AG09309 (cell line): ENCODE measurements at places on chromosomes 13 and 19.

GRCh38 chr13:99416411-99417121 is 84.7 kb upstream of the TM9SF2 start:
- DNase-seq, result no peak

- no peak for DNase-seq
Measured at GRCh38 chr19:18718015-18718526, 34.6 kb downstream of the CRTC1 start.

GRCh38 chr19:45451131-45451849 is 16.5 kb upstream of the FOSB start:
- no peak for DNase-seq

GRCh38 chr19:13978351-13979243 is 26.3 kb downstream of the DCAF15 start:
- no peak for DNase-seq
